ENCODE measurements at places on chromosomes 2 and 18.

DNA sequence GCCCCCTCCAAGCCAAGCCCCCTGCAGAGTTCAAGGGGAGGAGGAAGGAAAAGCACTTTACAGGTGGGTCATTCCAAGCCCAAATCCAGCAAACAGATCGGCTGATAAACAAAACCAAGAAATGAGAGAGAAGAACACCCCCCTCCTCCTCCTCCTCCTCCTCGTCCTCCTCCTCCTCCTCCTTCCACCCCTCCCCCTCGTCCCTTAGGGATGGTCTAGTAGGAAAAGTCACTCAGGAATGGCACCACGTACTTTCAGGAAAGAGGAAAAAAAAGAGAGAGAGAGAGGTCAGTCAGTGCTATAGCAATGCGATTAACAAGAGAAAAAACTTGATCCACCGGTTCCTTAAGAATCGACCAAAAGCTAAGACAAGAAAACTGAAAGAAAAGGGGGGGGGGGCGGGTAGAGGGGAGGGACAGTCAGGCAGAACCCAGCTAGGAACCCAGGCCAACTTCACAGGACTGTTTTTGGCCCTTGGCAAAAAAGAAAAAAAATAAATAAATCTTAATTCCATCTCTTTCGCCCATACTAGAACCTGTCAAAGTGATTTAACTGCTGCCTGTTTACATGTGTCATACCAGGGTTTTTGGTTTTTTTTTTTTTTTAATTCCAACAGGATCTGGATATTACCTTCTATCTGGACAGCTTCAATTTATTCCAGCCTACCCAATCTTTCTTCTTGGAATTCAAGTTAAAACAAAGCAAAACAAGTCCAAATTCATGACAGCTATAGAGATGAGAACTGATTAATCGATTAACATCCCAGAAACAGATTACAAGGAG, 906 bp downstream of the IKZF2 start:
- no peak for DNase-seq

- DNase-seq, result no peak
These were observed 104.6 kb downstream of the SS18 start for GRCh38 chr18:25985707-25986394.

- no peak for DNase-seq
These were observed 6.7 kb downstream of the ARHGEF4 start for GRCh38 chr2:130843321-130843985.

DNA sequence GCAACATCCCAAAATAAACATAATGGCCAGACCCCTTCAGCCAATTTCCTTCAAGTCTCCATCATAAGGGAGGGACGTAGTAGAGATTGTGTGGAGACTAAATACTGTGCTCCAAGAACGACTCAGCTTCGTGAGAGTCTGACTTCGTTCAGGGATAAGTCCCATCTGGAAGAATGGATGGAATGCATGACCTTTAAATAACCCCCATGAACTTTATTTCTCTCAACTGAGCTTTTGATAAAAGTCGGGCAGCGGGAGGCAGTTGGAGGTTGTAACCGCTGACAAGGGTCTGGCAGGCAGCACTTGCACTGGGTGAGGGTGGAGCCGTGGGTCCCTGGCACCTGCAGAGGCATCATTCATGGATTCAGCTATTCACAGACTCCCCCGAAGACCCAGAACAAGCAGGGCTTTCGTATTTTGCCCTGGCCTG, 115.9 kb downstream of the ZFP36L2 start:
- no peak for DNase-seq

DNA sequence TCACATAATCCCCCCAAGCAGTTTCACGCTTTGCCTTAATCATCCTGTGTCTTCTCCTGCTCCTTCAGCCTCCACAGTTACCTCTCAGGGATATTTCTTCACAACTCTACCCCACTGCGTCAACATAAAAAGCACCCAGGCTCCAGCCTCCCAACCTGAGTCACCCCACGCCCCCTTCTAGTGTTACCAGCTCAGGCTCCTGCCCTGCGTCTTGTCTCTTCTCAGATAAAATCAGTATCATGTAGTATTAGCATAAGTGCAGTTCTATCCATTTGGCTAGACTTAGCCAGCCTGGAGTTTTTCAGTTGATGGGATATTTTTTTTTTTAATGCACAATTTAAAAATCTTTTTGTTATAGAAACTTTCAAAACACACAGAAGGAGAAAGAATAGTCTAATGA, 9.6 kb upstream of the PELI1 start:
- no peak for DNase-seq

DNA sequence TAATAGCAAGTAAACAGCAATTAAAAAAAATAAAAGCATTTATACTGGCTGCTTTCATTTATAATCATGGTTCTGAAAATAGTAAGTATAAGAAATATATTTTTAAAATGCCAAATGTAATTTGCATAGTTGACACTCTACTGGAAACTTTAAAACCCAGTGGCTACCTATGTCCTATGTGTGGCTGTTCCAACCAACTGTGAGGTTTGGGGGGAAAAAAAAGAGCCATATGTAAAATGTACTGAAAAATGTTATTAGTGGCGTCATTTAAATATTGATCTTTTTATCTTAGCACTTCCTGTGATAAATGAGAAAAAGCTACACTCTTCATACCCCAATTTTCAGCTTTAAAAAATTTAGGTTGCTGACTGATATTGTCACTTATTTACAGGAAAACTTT, 270.7 kb downstream of the TCF4 start:
- no peak for DNase-seq

GRCh38 chr2:210288408-210288807, 26.6 kb downstream of the MYL1 start:
- no peak for DNase-seq

DNA sequence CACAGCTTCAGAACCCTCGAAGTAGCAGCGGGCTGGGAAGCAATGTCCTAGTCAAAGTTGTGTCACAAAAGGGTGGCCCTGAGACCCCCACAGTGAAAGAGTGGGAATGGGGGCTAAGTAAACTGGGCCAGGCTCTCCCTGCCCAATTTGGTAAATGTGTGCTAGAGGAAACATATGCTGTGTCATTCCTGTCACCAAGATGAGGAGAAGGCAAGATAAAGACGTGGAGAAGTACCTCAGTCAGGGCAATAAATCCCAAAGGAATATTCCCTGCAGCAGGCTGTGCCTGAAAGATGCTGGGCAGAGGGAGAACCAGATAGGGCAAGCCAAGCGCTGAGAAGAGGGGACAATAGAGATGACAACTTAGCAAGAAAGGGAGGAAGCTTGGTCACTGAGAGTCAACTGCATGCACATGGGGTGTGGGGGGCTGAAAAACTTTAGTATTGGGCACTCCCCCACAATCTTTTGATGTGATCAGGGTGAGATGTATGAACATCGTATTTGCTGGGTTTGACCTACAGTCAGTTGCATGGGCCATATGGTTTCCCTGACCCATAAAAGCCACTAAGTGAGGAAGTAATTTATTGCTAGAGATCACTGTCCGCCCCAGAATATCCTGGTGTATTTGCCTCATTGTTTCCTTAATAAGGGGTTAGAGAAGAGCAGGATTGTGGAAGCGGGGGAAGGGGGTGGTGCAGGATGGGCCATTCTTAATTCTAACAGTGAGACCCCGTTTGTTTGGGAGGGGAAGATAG, 49.9 kb upstream of the CXCR4 start:
- no peak for DNase-seq

- DNase-seq, result no peak
These were observed 125.8 kb upstream of the EPB41L3 start for GRCh38 chr18:5669585-5669984.

- no peak for DNase-seq
These were observed 1398.3 kb downstream of the DSC3 start for GRCh38 chr18:29644276-29644675.

DNA sequence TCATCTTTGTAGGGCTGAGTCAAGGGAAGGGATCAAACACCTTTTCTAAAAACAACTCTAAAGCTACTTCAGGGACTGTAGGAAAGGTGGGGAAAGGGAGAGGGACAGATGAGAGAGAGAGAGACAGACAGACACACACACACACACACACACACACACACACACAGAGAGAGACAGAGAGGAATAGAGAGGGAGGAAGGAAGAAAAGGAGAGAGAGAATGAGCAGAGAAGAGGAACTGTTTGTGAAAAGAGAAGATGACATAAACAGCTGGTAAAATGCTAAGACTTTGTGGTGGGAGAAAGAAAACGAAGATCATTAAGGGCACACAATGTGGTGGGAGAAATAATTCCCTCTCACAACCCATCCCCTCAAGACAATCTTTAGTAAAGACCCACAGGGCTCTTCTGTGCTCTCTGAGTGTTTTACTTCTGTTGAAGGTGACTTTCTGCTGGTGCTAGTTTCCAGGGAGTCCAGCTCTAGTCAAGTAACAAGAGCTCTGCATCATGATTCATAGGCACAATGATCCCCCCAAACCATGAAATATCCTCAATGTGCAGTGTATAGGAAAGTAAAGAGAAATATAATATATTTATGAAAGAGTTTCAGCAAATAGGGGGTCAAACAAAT, 77.2 kb upstream of the STK17B start:
- no peak for DNase-seq

GRCh38 chr18:78393086-78393862, 586.3 kb upstream of the SALL3 start:
- DNase-seq, result no peak

DNA sequence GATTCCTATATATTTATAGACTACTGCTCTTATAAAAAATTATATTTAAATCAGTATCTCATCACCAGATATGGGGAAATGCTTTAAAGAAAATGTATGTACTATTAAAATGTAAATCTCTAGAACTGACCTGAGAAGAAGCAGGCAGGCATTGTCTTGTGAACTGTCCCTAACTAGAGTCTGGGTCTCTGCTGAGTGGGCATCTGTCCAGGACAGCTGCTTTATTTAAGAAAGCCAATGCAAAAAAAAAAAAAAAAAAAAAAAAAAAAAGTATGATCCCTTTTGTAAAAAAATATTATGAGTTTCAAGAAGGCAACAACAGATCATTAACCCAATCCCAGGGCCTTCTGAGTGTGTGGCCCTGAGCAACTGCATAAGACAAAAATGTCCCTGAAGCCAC, 66.0 kb downstream of the PAX3 start:
- no peak for DNase-seq

DNA sequence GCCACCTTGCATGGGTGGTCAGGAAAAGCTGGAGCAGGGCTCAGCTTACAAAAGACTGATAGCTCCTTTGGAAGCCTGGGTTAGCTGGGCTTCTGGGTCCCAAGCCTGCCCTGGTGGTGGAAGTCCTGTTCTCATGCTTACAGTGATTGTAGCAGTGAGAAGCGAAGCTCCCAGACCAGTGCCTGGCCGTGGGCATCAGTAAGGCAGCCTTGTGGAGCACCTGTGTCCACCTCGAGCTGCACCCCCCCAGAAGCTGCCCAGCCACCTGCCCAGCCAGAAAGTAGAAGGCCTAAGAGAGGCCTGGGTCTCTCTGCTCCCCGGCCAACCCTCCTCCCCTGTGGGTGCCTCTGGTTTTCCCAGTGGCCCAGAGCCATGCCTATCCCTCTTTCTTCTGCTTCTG, 10.5 kb downstream of the GLI2 start:
- no peak for DNase-seq

GRCh38 chr2:30691948-30692828, 115.1 kb downstream of the CAPN13 start:
- DNase-seq, result no peak

- DNase-seq, result no peak
These were observed 31.2 kb downstream of the LHCGR start for GRCh38 chr2:48724278-48724677.

GRCh38 chr18:50199921-50200320, 5.0 kb upstream of the MYO5B start:
- DNase-seq, result no peak

- DNase-seq, result no peak
These were observed 66.5 kb upstream of the ACKR3 start for GRCh38 chr2:236503100-236503499.

DNA sequence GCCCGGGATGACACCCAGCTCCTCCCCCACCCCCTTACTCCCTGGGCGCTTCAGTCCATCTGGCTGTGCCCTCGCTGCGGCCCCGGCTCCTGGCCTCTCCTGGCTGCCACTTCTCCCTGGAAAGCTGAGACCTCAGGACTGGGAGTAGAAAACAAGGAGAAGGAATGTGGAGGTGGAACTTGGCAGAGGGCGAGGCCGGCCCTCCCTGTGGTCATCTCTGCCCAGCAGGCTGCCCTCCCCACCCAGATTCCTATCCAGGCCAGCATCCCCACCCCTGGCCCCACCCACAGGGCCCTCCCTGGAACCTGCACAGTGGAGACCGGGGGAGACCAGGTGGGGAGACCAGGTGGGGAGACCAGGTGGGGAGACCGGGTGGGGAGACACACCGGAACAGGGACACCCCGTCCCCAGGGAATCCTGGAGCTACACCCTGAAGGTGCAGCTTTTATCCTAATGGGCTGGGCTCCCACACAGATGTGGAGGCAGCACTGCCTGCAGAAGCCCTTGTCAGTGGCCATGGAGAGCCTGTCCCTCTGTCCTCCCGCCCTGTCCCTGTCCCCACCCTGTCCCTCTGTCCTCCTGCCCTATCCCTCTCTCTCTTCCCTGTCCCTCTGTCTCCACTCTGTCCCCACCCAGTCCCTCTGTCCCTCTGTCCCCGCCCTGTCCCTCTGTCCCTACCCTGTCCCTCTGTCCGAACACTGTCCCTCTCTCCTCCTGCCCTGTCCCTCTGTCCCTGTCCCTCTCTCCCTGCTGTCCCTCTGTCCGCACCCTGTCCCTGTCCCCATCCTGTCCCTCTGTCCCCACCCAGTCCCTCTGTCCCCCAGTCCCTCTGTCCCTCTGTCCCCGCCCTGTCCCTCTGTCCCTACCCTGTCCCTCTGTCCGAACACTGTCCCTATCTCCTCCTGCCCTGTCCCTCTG, 157.1 kb downstream of the PXDN start:
- DNase-seq, result no peak

- no peak for DNase-seq
These were observed 18.2 kb upstream of the IHH start for GRCh38 chr2:219078951-219079350.

DNA sequence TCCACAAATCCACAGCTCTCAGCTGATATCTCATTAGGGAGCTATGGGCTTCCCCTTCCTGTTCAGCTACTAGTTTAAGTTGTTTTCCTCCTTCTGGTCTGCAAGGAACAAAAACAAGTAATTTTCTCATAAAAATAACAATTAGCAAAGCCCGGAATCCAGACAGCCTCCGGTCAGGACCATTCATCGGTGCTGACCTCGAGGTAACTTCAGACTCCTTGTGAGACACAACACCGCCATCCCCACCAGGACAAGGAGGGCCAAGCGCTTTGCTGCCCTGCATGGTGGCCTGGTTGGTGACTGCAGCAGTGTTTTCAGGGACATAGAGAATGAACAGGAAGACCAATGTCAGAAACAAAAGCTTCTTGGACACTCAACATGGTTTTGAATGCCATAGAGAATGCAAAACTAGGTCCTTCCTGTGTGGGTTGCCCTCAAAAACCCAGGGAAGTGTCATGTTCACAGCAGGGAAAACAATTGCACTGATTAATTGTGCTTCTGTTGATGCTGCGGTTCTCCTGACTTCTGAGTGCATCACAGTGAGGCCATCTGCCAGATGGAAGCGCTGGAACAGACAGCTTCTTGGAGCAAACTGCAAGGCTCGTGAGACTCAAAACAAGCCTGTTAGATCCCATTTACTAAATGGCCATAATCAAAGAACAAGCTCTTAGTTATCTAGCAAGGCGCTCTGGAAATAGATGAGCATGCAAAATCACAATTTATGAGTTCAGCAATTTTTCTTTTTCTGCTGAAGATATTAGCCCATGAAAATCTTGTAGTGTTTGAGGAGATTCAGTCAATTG, 77.1 kb downstream of the HS1BP3 start:
- no peak for DNase-seq

- no peak for DNase-seq
These were observed 151.8 kb upstream of the STK17B start for GRCh38 chr2:196322973-196323810.
